Gastrocnemius medialis (tissue), 4 donors: ENCODE measurements at places on chromosomes 11 and 22.
A peak's percentile ranks its signal among the peaks of the same experiment; 100 is the strongest.

- no peak for DNase-seq
Observed at GRCh38 chr11:130220311-130221035, 60.9 kb downstream of the ST14 start.

- DNase-seq = no peak
Observed at GRCh38 chr22:12601870-12602779, 2925.9 kb upstream of the OR11H1 start.

DNA sequence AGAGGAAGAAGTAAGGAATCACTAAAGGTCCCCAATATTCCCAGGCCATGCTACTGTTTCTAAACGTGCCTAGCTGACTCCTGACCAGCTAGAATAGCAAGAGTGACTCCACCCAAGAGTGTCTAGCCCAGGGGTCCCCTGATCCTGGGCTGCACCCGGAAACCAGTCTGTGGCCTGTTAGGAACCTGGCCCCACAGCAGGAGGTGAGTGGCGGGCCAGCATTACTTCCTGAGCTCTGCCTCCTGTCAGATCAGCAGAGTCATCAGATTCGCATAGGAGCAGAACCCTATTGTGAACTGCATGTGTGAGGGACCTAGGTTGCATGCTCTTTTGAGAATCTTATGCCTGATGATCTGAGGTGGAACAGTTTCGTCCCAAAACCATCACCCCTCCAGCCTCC, 2.0 kb downstream of the MMP20 start:
- no peak for DNase-seq

GRCh38 chr11:69073469-69073868, 24.7 kb downstream of the TPCN2 start:
- DNase-seq = no peak

DNA sequence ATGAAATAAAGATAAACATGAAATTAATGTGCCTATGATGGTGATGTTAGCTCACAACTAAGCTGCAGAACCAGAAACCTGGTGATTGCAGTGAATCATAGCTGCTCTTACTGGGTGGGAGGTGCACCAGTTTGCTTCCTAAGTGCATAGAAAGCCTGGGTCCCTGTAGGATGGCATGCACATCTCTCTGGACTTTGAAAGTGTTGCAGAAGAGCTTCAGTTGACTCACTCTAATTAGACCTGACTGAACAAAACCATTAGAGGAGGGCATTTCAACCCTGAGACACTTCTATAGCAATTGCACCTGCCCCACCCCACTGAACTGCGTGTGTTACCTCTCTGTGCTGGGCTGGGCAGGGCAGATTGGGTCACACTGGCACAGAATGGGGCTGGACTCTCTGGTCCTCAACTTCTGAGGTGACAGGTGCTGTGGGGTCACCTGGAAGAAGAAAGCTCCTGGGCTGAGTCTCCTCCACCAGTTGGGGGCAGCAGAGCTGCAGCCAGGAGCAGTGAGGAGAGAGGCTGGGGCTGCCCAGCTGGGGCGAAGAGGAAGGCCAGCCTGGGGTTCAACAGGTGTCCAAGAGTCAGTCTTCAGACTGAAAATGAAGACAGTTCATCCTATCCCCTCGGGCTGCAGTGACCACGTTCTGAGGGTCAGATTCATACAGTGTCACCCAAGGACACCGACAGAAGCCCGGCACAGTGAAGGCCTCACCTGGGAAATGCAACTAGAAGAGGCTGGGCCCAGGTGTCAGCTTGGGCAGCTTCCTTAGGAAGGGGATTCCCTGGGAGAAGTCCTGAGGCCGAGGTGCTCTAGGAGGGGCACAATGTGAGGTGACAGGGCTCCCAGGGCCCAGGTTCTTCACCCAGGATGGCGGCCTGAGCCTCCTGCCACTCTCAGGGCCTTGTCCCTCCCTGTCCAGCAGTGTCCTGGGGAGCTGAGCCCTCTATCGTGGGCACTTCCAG, 58.1 kb downstream of the GGTLC2 start:
- DNase-seq = no peak

GRCh38 chr11:44083906-44084305, 11.6 kb upstream of the EXT2 start:
- no peak for DNase-seq

DNA sequence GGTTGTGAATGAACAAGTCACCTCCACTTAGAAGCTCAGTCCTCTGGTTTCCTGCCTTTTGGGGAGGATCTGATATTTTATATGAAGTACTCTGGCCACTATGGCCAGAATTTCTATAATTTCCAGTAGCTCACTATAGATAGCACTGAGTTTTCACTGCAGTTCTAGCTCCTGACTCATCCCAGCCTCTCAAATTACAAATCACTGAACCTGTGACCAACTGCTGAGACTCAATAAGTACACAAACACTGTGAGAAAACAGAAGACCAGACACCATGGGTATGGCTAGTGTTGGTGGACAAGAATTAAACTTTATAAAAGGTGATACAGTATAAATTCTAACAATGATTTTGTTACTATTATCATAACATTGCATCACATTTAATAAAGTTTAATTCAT, 47.1 kb upstream of the UCP3 start:
- peak; percentile 57 for DNase-seq

GRCh38 chr22:47417699-47418098, 655.2 kb downstream of the TBC1D22A start:
- no peak for DNase-seq

DNA sequence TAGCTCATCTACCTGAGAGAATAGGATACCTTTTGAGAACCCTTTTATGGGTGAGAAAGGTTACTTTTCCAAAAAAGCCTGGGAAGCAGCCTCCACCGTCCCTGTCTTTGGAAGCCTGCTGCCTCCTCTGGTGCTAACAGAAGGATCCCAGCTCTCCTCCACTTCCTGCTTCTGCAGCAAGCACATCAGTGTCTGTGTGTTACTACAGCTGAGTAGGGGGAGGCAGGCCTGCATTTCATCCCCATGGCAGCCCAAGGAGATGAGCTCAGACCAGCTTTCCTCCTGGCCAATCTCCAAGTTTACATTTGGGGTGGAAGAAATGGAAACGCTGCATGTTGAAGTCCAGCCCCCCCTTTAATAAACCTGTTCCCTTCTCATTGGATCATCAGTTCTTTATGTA, 7.4 kb upstream of the CCDC34 start:
- no peak for DNase-seq

DNA sequence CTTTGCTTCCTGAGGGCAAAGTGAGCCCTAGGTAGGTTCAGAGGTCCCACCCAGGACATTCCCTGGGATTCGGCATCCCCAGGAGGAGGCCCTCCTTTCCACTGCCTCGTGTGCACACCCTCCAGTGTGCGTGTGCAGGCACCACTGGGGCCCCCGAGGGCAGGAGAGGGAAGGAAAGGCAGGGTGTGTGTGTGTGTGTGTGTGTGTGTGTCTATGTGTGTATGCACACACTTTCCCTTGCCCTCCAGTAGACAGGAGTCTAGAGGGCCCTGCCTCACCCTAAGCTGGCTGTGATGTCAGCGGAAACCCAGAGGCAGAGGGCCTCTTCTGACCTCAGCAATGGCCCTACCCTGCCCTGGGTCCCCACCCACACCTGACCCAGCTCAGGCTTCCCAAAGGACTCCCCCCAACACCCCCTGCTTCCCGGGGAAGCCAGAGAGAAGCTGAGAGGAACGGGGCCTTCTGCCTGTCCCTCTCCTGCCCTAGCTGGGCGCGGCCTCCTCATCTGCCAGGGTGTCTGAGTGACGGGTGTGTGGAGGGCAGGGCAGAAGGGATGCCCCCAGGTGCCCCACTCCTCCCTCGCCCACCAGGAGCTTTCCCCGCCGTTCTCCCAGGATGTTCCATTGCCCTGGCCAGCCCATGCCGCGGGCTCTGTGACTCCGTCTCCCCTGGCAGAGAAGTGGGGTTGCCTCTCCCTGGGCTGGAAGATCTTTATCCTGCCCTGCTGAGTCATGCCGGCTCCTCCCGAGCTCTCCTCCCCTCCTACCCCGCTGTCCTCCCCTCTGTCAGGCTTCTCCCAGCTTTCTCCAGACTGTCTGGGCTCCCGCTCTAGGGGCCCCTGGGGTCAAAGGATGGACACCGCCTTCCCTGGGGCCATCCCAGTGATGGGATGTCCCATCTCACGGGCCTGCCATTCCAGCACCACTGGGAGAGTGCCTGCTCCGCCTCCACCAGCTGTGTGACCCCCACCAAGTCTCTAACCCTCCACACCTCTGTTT, 6.0 kb upstream of the CLCF1 start:
- no peak for DNase-seq

DNA sequence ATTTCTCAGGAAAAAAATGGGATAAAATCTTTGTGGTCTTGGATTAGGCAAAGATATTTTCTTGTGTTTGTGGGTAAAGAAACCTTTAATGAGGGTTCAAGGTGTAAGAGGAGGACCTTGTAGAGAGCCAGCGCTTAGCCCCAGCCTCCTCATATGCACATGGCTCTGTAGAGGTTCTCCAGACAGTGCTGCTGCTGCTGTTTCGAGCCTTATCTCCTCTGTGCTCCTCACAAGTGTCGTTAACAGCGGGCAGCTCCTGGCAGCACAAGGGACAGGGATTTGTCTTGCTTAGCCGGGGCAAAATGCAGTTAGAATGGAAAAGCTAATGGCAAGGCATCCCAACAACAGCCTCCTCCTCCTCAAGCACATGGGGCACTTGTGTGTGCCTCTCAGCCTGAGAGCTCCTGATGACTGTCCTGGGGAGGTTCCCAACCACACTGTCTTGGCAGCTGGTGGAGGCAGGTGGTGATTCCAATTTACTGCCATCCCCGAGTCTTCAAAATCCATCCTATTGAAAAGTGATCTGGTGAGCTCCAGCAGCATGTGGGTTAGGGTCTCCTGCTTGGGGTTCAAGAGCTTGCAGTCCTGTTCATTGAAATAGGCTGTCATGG, 7.6 kb upstream of the MSANTD2 start:
- DNase-seq = no peak

DNA sequence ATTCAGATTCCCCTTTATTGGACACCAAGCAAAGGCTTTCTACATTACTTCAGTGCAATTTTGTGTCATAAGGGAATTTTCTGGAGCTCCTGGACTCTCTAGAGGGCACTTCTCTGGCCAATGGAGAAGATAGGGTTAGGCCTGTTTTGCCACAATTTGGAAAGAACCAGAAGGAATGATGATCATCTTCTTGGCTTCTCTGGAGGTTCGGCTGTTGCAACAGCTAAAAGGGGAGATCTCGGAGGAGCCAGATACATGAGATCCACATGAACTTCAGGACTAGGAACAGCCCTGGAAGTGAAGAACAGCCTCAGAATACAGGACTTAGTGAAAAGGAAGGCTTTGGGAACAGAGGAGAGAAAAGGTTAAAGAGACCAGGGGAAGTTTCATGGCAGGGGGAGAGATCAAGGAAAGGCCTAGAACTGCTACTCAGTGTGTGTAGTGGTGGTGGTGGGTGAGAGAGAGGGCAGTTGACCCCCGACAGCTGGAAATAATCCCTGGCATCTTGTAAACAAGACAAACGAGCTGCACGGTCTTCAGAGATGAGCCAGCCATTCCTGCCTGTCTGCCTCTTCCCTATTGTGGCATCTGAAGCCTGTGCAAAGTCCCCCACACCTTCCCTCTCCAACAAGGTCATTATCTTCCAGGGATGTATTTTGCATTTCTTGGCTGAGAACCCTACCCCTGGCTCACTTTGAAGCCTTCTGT, 83.8 kb downstream of the CCDC81 start:
- DNase-seq = peak; percentile 37

DNA sequence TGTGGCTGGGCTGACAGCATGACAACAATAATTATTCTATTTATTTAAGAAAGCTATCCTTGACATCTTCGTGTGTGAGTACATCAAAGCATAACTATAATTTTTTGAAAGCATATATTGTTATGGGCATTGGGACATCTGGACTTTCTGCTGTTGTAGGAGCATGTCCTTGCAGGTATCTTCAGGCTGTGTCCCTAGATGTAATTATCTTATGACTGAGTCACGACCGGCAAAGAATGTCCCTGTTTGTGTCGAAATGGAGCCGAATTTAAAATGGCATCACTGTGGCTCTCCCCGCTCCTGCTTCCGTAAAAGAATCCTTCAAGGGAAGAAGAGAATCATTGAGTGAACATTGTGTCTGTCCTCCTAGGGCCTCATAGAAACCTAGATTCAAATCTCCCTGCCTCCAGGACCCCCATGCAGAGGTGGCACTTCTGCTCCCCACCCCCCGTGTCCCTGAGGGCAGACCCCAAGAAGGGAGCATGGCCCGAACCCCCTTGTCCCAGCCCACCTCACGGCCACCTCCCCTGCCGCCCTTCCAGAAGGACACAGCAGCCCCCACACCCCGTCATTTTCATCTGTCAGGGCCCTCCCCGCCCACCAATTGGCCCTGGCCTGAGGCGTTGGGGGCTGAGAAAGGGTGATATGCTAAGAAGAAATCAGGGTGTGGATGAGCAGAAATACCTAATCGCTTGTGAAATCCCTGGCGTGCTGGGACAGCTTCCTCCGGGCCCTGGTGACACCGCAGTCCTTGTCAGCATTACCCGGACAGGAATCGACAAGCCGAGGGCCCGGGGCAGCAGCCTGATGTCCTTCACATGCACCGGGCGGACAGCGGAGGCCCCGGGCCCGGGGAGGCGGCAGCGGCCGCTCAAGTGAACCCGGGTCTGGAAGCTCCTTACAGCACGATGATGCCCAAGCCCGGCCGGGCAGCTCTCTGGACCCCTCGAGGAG, 48.6 kb upstream of the SLC22A12 start:
- DNase-seq = no peak

DNA sequence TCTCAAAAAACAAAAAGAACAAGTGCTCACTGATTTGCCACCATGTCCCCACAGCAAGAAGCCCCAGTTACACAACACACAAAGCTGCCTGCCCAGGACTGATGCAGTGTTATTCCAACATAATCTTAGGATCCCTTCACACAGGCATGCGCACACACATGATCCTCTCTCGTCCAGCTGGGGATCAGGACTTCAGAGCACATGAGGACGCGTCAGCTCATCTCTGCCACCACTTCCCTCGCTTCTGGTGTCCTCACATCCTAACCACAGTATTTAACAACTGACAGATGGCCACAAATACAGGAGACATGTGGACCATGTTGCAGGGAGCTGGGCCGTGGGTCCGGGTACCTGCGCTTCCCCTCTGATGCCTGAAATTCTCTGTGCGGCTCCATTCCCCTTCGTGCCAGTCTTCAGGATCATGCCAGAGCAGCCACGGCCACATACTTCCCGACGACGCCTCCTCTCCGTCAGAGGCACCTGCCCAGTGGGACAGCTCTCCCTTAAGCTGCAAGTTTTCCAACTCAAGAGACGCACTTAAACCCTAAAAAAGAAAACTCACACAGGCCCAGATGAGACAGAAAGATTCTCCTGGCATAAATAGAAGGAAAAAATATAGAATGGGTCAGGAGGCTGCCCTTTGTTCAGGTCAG, 68.3 kb downstream of the PACSIN2 start:
- no peak for DNase-seq

- DNase-seq = no peak
Observed at GRCh38 chr11:13745165-13745564, 76.7 kb downstream of the FAR1 start.

GRCh38 chr11:105827906-105828305, 194.1 kb downstream of the MSANTD4 start:
- no peak for DNase-seq
